HCEC 1CT (cell line): ENCODE measurements at places on chromosomes 2 and 18.

- DNase-seq = no peak
Measured at GRCh38 chr2:78541451-78542267, 483.8 kb upstream of the REG3G start.

DNA sequence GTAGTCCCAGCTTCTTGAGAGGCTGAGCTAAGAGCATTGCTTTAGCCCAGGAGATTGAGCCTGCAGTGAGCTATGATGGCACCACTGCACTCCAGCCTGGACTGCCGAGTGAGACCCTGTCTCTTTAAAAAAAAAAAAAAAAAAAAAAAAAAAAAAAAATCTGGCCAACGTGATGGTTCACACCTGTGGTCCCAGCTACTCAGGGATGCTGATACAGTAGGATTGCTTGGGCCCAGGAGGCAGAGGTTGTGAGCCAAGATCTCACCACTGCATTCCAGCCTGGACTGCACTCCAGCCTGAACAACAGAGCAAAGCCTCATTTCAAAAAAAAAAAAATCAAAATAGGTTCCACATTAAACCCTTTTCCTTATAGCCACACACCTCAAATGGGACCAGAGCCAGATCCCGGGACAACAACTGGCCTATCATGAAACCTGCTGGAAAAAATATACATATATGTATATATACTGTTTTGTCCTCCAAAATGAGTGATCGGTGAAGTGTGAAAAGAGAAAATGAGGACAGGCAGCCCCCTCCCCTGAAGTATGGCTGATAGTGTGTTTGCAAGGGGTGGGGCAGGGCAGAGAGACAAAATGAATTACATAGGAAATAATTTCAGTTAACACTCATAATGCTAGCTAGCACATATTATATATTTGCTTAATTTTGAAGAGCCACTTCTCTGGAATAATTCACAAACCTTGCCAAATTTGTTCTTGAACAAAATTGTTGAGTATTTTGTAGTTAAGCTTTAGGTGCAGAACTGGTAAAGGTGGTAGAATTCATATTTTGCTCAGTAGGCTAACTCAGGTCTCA is 22.9 kb downstream of the MAPRE2 start:
- no peak for DNase-seq

GRCh38 chr2:290090-290722 is 2.3 kb upstream of the ALKAL2 start:
- peak; percentile 61 for DNase-seq

- DNase-seq = no peak
Measured at GRCh38 chr2:207718521-207718920, 7.1 kb downstream of the CCNYL1 start.

DNA sequence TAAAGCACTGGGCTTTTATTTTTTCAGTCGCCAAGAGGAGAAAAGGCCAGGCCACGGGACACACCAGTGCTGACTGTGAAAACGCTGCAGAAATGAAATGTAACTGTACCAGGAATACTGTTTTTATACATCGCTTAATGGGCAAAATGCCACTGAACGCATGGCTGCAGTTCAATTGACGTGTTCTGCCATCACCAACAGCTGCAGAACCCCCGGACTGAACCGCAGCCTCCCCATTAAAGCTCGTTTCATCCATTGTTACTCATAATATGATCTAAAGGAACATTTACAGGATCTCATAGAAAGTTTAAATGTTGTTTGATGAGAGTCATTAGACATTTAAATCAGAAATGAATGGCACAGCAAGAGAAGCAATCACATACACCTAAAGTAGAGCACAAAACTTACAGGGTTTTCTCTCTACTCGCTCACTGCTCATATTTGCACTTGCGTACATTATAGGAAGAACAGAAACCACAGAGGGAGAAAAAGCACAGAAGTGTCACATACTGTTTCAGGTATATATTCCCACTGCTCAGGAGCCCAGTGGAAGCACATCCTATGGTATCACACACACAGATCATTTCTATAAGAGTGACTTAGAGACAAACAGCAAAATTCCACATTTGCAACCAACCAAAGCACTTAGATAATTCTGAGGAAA is 35.3 kb downstream of the TCF4 start:
- DNase-seq = no peak

DNA sequence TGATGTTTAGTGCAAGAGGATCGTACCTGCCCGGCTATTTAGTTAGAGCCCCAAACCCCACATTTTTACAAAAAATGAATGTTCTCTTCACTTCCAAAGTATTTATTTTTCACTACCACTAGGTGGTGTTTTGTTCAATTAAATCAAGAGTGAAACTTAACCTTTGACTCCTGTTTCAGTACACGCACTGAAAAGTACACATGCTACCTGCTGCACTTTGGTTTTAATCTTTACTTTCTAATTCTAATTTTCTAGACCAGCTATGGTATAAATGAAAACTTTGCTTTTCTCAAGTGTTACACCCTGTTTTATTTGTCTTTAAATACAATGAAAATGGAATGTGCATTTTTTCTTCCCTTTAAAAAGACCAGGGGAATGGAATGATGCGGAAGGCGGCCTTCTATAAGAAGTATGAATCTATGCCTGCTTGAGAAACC is 31.4 kb upstream of the CHN1 start:
- DNase-seq = peak; percentile 51

- DNase-seq = peak; percentile 88
Measured at GRCh38 chr2:14632133-14632936, at the start of gene LRATD1. Gene LRATD1 (plus strand): TSS chr2:14632717. CDS start chr2:14633980, 1,263 bp downstream.

- no peak for DNase-seq
Measured at GRCh38 chr2:27702302-27702701, 38.6 kb downstream of the SLC4A1AP start.

- no peak for DNase-seq
Measured at GRCh38 chr2:88180605-88181240, 10.6 kb downstream of the THNSL2 start.

- DNase-seq = no peak
Measured at GRCh38 chr2:54529935-54530334, 73.8 kb downstream of the SPTBN1 start.

- no peak for DNase-seq
Measured at GRCh38 chr2:82656420-82656819, 1802.7 kb downstream of the SUCLG1 start.

DNA sequence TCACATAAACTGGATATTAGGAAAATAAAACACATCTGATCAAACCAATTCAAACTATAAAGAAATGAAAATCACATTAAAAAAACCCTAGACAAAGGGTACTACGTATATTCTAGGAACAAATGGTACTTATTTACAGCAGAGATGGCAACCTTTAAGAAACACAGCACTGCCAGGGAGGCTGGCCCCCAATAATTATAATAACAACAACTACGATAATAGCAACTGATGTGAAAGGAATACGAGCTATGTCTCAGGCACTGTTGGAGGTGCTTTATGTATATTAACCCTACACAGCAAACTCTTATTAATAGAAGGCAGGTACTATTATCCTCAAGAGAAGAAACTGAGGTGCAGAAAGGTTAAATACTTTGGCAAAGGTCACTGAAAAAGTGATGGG is 193.9 kb downstream of the NBAS start:
- no peak for DNase-seq

DNA sequence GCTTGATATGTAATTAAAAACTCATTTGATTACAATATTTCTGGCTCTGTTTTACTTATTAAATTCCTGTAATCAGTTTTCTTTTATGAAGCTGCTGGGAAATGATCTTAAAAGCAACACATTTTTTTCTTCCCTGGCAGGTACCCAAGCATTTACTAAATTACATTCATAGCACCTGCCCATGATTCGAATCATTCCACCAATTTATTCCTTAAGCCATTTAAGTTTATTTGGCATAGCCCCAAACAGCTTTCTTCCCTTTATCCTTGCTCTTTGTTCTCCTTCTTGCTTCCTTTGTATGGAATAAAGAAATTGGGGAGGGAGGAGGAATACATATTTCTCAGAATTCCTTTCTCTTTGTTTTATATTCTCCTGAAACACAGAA is 241.3 kb downstream of the AGPS start:
- no peak for DNase-seq

GRCh38 chr2:23617811-23618215 is 232.8 kb downstream of the KLHL29 start:
- DNase-seq = no peak

DNA sequence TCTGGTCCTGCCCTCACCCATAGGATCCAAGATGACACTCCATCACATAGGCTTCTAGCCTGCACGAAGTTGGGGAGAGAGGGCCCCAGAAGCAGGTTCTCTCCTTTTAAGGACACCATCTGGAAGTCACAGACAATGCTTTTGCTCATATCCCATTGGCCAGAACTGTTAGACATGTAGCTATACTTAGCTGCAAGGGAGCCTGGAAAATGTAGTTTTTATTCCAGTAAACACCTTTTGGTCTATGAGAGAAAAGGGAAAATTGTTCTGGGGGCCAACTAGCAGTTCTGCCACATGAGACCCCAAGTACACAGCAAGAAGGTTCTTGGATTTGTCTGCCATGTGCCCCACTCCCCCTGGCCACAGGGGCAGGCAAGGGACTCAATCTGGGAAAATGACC is 206.1 kb downstream of the ZFP36L2 start:
- DNase-seq = no peak

GRCh38 chr2:69789175-69789721 is 40.2 kb upstream of the GMCL1 start:
- peak; percentile 74 for DNase-seq

DNA sequence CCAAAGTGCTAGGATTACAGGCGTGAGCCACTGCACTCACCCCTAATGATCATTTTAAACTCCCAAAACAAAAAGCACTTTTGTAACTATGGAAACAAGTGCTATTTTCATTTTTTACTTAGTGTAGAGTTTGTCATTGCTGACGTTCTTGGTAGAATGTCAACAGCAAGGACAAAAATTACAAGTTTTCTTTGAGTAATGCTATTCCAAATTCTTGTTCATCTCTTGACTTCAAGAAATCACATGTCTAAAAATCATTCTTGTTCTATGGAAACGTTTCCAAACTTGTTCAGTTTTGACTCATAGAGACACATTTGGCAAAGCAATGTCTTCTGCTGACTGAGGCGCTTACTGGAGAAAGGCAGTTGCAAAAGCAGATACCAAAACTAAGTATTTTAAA is 82.6 kb downstream of the MBP start:
- DNase-seq = no peak

DNA sequence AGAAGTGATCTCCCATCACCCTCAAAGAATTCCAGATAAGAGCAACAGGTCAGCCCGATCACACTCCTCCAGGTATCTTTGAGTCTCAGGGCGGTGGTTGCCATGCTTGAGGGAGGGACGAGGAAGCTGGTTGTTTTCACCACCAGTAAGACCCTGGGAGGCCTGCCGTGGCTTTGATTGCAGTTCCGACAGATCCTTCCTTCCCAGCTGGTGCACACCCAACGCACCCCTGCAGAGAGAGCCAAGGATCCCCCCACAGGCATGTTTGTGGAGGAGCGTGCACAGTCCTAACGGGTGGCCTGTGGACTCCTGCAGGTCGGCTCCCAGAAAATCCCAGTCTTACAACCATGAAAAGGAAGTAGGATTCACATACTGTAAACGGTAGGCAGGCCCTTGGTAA is 13.8 kb upstream of the ZNF236 start:
- no peak for DNase-seq

- no peak for DNase-seq
Measured at GRCh38 chr18:74949611-74950010, 259.3 kb downstream of the PTGR3 start.

GRCh38 chr2:64652231-64653108 is 1.2 kb downstream of the SERTAD2 start:
- DNase-seq = peak; percentile 82

DNA sequence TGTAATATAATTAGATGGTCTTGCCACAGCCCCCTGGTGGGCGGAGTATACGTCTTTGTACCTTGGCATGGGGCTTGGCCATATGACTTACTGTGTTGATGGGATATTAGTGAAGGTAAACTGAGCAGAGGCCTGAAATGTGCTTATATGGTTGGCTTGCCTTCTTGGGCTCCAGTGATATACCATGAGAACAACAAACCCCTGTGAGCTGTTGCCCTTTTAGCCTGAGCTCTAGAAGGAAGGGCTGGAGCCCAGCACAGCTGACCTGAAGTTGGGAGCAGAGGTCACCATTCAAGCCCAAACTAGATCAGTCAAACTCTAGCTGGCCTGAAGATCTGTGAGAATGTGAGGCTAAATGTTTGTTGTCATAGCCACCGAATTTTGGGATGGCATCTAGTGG is 75.2 kb upstream of the CD302 start:
- DNase-seq = no peak

GRCh38 chr2:105553538-105554196 is 154.8 kb upstream of the FHL2 start:
- DNase-seq = peak; percentile 40

- DNase-seq = no peak
Measured at GRCh38 chr2:14720739-14721138, 88.2 kb downstream of the LRATD1 start.

GRCh38 chr2:174343343-174343622 is 8.5 kb downstream of the SP9 start:
- no peak for DNase-seq

- no peak for DNase-seq
Measured at GRCh38 chr2:216294305-216294704, 78.0 kb downstream of the MARCHF4 start.
